NB4 (cell line): ENCODE measurements at places on chromosomes 7 and 10.

- no peak for DNase-seq
Measured at GRCh38 chr7:117017017-117017451, 63.7 kb downstream of the ST7 start.

DNA sequence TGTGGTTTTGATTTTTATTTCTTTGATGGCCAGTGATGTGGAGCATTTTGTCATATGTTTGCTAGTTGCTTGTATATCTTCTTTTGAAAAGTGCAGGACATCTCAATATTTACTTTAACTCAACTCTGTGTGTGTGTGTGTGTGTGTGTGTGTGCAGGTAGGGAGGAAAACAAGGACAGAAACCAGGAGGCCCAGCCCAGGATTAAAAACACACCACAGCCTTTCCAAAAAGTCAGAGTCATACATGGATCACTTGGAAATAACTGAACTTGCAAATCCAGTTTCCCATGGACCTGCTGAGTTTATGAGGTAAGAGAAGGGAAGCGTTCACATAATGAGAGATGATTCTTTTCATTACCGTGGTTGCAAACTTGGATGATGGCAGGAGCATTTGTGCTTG, 189.9 kb upstream of the LYZL1 start:
- DNase-seq = no peak

- no peak for DNase-seq
Measured at GRCh38 chr7:18580950-18581349, 85.4 kb downstream of the HDAC9 start.

DNA sequence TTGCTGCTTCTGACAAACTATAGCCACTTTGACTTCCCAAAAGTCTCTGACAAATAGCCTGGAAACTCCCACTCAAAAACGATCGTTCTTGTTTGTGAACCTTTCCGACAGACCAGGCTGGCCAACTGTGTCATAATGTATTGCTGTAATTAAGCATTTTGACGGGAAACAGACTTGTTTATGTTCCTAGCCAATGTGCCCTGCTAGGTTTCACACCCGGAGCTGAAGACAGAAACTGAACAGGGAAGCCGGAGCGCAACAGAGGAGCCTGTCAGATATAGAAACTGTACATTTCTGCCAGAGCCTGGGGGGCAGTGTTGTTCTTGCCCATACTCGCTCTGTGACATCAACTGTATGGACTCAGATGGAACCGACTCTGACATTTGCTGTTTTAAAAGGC, 55.3 kb upstream of the C7orf33 start:
- peak; percentile 51 for DNase-seq

DNA sequence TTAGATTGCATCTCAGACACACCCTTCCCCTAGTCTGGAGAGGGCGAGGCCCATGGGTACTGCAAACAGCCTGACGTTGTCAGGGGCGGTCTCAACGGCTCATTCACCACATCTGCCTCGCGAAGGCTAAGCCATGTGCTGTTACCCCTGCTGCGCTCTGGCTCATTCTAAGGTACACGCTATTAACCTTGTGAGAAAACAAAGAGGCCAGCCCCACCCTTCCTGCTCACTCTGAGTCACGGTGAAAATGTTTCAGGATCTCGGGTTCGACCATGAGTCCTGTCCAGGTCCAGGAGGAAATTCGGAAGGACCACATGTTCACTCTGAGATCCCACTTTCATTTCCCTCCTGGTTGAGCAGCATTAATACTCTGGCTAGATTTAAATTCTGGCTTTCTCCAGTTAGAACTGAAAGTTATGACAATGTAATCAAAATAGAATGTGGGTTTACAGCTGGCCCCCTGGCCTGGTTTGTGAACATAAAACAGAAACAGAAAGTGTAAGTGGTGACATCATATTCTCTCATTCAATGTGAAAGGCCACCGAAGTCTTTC, 55.2 kb downstream of the EGFR start:
- DNase-seq = no peak

- DNase-seq = peak; percentile 93
Measured at GRCh38 chr10:23870651-23871610, 338.0 kb upstream of the KIAA1217 start.

DNA sequence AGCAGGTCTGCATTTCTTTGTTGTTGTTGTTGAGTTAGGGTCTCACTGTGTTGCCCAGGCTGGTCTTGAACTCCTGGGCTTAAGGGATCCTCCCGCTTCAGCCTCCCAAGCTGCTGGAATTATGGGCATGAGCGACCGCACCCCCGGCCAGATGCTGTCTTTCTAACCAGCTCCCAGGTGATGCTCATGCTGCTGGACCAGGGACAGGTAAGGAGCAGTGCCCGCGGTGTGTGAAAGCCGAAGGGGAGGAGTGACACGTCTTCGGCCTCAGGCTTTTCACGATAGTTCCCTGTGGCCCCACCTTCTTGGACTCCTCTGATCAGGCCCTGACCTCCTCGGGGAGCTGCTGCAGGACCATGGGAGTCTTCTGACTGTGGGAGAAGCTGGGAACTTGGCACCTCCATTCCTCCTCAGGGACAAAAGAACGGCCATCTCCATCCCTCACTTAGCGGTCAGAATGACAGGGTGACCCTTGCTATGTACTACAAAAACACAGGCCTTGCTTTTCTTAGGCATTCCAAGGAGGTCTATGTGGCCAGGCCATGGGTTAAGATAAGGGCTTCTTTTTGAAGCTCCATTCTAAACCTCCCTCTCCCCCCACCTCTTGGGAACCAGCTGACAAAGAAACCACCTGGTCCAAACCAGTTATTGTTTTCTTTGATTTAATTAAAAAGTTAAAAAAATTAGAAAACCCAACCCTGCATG, 5.5 kb downstream of the SFRP5 start:
- DNase-seq = no peak

GRCh38 chr10:30781670-30782121, 152.1 kb upstream of the LYZL2 start:
- no peak for DNase-seq

- DNase-seq = no peak
Measured at GRCh38 chr7:115779561-115779960, 251.0 kb downstream of the TFEC start.

DNA sequence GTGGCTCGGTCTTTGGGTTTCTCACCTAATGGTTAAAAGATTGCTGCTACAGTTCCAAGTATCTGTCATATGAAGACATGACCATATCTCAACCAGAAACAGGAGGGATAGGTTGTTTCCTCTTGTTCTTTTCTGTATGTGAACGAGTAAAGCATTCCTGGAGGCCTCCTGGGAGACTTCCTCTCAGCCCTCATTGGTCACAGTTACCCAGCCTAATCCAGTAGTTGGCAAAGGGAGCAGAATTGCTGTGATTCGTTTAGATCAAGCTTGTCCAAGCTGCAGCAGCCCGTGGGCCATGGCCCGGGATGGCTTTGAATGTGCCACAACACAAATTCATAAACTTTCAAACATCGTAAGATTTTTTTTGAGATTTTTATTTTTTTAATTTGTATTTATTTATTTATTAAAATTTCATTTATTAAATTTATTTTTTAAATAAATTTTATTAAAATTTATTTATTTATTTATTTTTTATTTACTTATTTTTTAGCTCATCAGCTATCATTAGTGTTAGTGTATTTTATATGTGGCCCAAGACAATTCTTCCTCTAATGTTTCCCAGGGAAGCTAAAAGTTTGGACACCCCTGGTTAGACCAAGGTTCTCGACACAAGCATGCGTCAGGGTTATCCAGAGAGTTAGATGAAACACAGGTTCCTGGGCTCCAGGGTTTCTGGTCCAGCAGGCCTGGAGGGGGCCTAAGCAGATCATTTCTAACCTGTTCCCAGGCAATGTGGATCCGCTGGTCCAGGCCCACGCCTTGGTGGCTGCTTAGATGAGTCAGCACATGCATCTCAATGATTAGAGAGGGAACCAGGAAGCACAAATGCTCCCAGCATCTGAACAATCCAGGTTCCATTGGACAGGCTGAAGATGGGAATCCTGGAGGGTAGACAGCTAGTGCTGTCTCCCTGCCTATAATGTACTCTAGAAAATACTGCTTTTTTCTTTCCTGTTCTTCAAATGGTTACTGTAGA, 25.6 kb downstream of the CDC123 start:
- peak; percentile 11 for DNase-seq

DNA sequence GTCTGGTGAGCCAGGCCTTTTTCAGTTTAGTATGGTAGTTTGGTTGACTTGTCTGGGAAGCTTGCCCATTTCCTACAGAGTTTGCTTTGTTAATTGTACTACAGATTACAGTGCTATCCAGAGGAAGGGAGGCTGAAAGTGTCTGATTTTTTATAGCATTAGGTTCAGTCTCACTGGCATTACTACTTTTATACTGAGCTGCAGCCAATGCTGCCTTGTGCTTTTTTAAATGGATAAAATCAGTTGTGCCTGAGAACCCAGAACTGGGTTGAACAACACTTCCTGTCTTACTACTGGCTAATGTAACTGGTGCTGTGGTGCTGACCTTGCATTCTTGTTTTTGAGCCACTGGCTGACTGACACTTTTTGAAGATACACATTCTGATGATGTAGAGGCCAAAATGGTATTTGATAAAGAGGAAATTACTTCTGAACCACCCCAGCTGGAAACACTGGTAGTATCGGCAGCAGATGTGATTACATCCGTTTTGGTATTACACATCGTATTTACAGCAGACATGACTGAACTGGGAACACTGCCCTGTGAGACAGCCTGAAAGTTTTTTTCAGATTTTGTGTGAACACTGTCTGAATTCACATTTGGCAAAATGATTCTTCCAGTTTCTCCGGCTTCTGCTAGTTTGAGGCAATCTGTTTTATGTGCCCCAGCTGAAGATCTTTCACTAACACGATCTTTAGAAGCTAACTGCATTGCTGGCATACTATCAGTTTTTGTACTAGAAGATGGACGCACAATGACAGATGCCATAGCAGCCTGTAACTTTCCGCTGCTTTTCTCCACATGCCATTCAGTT, 74.1 kb downstream of the NRBF2 start:
- no peak for DNase-seq

- peak; percentile 7 for DNase-seq
Measured at GRCh38 chr10:99433378-99434020, 3.1 kb upstream of the GOT1 start.

GRCh38 chr10:34906067-34906965, 91.2 kb upstream of the PARD3 start:
- DNase-seq = no peak

GRCh38 chr10:43198682-43199005, 60.4 kb downstream of the CSGALNACT2 start:
- no peak for DNase-seq

- DNase-seq = no peak
Measured at GRCh38 chr10:34185998-34186397, 629.1 kb downstream of the PARD3 start.

GRCh38 chr10:23715363-23715762, 276.5 kb downstream of the OTUD1 start:
- DNase-seq = no peak

DNA sequence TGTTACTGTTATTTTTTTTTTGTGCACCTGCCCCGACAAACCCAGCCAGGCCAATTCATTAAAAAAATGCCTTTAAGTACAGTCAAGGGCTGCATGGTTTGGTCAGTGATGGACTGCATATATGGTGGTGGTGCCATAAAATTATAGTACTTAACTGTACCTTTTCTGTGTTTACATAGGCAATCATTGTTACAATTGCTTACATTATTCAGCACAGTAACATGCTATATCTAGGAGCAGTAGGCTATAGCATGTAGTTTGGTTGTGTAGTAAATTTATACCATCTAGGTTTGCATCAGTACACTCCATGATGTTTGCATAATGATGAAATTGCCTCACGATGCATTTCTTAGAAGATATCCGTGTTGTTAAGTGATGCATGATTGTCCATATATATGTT, 58.0 kb downstream of the STK31 start:
- DNase-seq = no peak

DNA sequence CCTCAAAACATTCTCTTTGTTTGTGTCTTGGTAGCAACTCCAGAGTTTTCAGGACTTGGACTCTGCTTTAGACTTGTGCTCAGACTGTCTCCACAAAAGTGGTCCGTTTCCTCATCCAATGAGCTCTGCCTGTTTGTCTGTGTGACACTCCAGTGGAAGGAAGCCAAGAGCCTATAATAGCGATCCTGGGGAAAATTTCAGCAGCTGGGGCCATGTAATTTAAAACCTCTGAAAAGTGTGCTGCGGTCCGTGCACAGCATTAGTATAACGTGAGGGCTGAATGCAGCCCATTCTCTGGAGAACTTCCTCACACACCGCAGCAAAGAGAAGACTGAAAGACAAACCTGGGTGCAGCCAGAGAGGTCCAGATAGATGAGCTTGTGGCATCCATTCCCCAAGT, at the start of gene LRRC17:
Gene LRRC17 (plus strand): TSS at position 259 of the 400 bp plus-strand sequence. CDS start 20,914 bp downstream, outside the sequence.
- DNase-seq = no peak

- DNase-seq = peak; percentile 92
Measured at GRCh38 chr10:97278491-97278989, 13.9 kb downstream of the ARHGAP19 start.

GRCh38 chr7:55375237-55375636, 10.1 kb downstream of the LANCL2 start:
- DNase-seq = no peak

GRCh38 chr7:142808802-142809583, 38.2 kb downstream of the PRSS2 start:
- DNase-seq = peak; percentile 54
